ENCODE measurements at places on chromosomes 16 and 17.

DNA sequence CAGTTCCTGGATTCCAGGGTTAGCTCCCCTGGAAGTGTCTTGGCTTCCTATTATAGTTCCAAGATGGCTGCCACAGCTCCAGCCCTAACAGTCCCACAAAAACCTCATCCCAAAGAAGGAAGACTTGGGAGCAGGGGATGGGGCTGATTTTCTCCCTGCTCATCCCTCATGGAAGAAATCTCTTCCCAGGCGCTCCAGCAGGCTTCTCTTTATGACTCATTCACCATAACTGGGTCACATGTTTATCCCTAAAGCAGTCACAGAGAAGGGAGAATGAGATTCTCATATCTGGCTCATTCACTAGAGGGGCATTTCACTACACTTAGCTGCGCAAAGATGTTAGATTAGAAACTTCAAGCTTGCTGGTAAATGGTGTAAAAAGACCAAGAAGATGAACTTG, 206.5 kb upstream of the IRX3 start:
- DNase-seq, result no peak

- DNase-seq, result no peak
Observed at GRCh38 chr17:48393283-48393682, 36.7 kb downstream of the SKAP1 start.

DNA sequence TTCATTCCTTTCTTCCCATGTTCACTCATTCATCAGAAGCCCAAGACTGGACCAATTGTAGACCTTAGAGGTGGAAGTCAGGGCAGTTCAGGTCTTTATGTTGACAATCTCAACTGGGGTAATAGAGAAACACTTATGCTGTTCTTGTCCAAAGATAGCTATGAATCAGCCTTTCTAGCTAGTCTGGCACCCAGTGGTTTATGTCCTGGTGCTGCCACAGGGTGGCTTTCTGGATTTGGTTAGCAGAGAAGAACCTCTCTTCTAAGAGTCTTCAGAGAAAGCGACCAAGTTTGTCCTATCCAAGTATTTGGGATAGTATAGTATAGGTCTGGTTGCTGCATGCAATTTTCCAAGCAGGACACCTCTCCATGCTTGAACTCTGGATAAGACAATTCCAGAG, 83.3 kb downstream of the NOG start:
- DNase-seq, result no peak

DNA sequence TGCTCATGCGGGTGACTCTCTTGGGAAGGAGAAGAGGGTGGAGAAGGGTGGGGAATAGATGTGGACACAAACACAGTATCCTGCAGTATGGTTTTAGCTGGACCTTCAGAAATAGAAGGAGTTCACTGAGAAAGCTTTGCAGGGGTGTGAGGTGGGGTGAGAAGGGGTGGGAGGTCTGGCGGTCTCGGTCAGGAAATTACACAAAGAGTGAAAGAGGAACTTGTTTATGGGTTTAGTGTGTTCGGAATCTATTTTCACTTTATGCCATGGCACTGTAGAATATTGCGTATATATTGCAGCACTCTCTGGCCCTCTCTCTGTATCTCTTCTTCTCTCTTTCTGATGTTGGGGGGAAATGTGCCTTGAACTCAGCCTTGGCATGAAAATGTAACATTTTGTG, 148.2 kb upstream of the GOT2 start:
- no peak for DNase-seq

GRCh38 chr16:10339777-10340732, 45.8 kb upstream of the ATF7IP2 start:
- no peak for DNase-seq

DNA sequence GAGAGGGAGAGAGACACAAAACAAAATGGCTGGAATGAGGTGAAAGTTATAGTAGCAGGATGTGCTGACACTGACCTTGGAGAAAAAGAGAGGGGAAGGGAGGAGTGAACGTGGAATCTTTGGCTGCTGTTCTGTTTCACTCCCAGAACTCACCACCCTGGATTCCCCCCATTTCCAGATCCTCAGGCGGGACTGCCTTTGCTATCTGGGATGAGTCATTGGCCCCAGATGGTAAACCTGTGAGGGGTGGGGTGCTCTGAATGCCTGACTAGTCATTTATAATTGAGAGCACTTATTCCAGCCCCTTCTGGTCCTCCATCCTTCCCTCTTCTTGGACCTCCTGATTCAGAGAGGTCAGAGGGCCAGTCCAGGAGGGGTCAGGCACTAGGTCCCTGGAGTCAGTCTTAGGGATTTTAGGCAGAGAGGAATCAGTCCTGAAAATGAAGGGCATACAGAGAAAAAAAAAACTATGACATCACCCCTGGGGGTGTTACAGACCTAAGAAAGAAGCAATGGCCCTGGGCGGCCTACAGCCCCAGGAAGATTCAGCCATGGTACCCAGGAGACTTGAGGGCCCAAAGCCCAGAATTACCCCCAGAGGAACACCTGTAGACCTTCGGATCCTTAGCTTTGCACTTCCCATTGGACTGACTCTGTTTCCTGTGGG, 2.2 kb upstream of the ZG16 start:
- no peak for DNase-seq

GRCh38 chr16:83517398-83517797, 290.4 kb upstream of the HSBP1 start:
- DNase-seq, result no peak

DNA sequence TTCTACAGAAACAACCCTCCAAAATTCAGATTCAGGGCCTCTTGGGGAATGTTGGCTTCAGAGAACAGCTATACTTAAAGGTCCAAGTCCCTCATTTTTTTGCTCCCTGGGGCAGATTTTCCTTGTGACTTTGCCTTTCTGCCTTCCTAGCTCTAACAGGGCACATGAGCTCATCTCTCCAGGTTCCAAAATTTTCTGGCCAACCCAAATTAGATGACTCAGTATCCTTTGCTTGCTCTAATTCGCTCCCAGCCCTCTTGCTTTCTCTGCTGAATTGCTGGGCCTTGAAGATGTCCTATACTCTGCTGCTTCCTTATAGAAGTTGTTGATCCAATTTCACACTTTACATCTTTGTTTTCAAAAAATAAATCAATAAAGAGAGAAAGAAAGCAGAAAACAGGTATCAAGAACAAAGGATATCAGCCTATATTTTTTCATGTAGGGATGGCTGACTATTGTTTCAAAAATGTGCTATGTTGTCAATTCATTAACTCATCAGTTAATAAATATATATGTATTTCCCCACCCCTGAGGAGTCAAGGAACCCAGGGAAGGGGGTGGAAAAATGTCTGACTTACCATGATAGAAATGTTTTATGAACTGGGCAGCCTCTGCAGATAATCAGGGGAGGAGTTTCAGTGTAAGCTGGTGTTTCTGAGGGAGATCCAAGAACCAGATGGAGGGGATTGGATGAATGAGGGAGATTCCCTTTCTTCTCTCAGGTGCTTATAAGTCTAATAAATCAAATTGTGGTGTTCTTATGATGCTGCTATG, 1.0 kb upstream of the KRTAP4-2 start:
- DNase-seq, result no peak

- no peak for DNase-seq
Observed at GRCh38 chr16:30147843-30148510, 25.0 kb upstream of the MAPK3 start.

GRCh38 chr16:58048494-58049231, 23.1 kb downstream of the MMP15 start:
- no peak for DNase-seq

GRCh38 chr16:68131813-68132706, 46.9 kb downstream of the NFATC3 start:
- DNase-seq, result no peak

GRCh38 chr16:86824751-86825296, 246.5 kb downstream of the FOXL1 start:
- no peak for DNase-seq

GRCh38 chr16:74153773-74154172, 142.8 kb upstream of the PSMD7 start:
- no peak for DNase-seq

DNA sequence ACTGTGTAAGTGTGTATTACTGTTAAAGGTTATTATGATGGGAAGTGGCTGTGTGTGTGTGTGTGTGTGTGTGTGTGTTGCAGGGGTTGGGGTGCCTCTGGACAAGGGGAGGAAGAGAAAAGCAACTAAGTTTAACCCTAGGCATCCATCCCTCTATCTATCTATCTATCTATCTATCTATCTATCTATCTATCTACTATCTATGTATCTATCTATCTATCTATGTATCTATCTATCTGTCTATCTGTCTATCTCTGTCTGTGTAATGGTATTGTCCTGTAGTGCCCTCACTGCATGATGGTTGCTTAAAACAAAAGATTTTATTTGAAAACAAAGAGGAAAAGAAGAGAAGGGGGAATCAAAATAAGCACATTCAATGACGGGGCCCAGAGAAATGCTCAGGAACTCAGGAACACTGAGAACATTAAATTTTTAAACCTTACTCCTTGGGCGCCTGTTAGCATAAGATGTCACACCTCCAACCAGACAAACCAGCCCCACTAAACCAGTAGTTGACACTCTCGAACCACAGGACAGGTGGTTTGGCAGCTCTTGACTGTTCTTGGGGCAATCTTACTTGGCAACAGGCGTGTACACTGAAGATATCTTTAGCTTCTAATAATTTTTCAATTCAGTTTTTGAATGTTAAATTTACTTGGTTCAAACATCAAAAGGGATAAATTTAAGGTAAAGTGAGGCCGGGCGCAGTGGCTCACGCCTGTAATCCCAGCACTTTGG, 5.1 kb upstream of the RPL26 start:
- DNase-seq, result peak; percentile 31

DNA sequence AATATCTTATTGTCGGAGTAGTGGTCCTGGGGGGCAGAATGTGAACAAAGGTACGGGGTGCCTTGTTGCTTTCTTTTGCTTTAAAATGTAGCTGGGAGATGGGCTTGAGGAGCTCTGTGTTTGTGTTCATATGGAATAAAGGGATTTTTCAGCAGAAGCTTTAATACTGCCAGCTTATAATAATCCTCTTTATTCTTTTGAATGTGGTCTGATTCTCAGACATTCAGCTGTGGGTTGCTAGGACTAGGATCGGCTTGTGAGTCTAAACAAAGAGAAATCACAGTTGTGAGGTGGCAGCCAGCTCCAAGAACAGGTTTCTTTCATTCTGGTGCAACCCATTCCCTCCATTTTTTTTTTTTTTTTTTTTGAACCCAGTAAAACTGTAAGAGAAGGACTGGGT, 7.2 kb downstream of the MRPL58 start:
- DNase-seq, result no peak

- DNase-seq, result no peak
Observed at GRCh38 chr17:49519781-49520180, 24.7 kb downstream of the NGFR start.

- no peak for DNase-seq
Observed at GRCh38 chr16:85566561-85567100, 46.5 kb upstream of the GSE1 start.

DNA sequence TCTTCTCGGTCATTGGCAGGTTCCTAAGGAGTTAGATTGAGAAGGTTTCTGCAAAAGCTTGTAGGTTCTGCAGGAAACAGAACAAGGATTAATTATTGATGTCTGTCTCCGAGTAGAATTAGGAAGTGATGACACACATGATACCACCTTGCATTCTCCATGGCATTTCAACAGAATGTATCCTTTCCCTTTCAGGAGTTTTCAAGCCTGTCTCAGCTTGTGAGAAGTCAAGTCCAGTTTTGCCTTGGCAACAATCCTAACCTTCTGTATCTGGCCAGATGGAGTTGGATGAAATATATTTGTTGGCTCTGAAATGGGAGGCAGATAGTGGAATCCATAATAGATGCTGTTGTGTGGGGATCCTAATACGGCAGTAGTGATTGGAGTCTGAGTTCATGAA, 235.5 kb downstream of the SHISA9 start:
- DNase-seq, result no peak

DNA sequence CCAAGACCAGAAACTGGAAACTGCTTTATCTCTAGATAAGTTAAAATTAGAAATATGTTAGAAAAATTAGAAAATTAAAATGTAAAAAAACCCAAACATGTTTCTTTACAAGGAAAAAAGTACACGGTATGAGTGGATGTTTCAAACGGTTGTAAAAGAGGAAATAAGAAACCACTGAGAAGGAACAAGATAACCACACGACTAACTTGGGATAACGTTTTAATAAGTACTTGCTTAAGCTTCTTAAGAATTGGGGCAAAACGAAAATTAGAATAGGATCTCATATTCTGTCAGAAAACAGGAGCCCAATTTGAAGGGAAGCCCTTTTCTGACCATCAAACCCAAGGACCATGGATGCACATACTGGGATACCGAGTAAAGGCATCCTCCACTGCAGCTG, 31.0 kb downstream of the MBTPS1 start:
- no peak for DNase-seq

DNA sequence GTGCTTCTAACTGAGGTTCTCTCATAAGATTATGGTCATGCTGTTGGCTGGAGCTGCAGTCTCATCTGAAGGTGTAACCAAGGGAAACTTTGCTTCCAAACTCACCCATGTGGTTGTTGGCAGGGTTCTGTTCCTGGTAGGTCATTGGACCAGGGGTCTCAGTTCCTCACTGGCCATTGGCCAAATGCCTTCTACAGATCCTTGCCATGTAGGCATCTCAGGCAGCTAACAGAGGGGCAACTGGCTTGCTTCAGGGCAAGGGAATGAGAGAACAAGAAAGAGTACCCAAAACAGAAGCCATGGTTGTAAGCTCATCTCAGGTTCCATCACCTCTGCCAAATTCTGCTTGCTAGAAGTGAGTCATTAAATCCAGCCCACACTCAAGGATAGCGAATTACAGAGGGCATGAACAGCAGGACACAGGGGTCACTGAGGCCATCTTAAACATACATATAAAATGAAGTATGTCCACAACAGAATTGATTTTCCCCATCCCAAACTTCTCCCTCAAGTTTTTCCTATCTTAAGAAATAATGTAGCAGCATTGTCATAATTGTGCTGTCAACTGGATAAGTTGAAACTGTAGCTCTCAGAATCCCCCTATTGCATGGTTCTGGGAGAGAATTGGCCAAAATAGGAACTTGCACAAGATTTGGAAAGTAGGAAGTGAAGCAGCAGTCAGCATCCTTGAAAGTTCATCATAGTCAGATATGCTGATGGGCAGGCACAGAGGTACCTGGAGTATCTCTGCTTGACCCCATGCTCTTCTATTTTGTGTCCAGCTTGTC, 42.4 kb upstream of the CES5A start:
- no peak for DNase-seq

- DNase-seq, result no peak
Observed at GRCh38 chr17:14793237-14793636, 471.9 kb downstream of the PMP22 start.

DNA sequence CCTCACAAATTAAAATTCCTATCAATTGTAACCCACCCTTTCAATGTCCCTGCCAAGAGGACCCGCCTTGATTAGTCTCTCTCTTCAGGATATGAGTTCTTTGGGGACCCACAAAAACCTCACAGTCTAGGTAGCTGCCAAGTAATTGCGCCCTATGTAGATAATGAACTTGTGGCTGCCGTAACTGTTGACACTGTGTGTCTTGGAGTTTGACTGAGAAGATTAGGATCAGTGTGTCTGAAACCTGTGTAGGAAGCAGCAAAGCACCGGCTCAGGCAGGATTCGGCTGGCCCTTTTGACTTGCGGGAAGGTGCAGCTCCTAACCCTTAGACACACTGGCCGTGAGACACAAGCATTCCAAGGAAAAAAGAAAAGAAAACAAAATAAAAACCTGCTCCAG, 17.8 kb upstream of the SLC6A4 start:
- no peak for DNase-seq

Data from T-cell (primary cell).